ENCODE measurements at places on chromosomes 7 and 10.

GRCh38 chr7:131527456-131527855 lies 29.0 kb downstream of the PODXL start:
- no peak for DNase-seq

GRCh38 chr10:12470719-12471118 lies 121.4 kb downstream of the CAMK1D start:
- no peak for DNase-seq

DNA sequence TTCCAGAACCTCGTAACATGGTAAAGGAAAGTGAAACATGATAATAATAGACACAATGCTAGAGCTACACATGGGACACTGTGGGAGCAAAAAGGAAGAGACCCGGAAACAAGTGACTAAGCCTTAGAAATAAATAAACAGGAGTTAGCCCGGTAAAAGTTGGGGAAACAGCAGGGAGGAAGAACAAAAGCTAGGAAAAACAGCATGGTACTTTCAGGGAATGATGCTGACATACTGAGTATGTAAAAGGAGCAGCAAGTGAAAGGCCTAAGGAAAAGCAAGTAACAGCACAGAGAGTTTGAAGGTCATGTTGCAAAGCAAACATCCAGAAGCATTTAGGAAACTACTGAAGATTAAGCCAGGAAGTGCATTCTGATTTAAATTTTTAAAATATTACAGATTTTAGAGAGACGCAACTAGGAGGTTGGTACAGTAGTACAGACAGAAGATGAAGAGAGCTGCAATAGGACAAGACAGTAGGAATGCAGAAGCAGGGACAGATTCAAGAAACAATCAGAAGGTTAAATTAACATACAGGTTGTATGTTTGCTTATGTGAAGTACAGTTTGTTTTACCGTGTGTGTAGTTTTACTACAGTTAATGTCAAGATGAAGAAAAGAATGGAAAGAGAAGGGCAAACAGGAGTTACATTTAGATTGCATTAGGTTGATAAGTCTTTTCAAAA lies 63.7 kb downstream of the ARHGAP12 start:
- no peak for DNase-seq

- no peak for DNase-seq
Observed at GRCh38 chr7:17506095-17506494, 207.6 kb downstream of the AHR start.

DNA sequence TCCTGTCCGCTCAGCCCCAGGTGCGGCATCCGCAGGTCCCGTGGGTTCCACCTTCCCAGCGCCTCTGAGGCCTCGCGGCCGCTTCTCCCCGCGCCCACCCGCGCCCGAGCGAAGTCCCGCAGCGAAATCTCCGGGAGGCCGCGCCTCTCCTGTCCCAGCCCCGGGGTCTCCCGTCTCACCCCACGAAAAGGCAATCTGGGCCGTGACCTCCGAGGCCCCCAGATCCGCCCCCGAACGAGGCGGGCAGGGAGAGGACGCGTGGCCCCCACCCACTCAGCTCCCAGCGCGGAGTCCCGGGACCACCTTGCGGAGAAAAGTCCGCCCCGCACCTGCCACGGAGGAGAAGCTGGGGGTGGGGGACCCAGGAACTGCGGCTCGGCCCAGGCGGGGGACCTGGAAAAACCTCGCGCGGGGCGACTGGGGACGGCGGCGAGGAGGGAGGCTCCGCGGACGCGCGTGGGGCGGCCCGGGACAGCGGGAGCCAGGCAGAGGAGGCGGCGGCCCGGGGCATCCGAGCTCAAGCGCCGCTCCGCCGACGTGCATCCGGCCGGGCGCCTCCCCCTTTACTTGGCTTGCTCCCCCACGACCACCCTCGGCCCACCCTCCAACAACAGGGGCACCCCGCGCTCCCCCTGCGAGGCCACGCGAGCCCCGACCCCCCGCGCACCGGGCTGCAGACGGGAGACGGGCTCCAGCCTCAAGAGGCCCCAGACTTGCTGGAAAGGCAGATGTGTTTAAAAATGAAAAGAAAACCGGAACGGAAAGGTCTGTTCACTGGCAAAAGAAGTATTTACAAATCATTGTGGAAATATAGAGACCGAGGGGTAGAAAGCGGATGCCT lies 33.0 kb upstream of the RNF32 start:
- no peak for DNase-seq

- no peak for DNase-seq
Observed at GRCh38 chr7:41339913-41340676, 362.8 kb downstream of the INHBA start.

DNA sequence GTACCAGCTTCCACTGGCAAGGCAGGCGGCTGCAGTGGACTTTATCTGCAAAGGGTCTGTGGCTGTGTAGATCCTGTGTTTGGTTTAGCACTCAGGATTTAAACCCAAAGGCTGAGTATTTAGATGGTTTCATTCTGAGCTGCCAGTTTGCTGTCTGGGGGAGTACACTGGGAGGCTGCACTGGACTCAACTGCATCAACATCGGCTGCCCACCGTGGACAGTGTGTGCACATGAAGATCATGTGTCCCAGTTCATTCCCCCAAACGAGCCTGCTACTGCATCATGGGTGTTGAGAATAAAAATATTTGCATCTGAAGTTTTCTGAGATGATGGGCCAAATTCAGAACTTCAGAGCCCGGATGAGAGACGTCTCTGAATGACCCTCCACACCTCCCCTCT lies 328.6 kb upstream of the SHH start:
- no peak for DNase-seq

DNA sequence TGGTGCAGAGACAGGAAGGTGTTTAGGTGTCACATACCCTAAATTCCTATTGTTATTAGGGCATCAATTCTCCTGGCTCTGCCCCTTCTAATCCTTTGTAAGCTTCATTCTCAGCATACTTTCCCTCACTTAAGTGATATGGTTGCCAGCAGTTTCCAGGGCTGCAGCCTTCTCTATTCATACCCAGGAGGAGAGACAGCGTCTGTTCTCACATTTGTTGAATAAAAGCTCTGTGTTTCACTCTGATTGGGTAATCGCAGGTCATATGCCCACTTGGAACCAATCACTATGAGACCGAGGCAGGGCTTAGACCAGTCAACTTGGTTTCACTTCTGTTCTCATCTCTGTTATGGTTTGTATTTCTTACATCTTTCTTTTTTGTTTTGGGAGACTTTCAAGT lies 109.6 kb upstream of the MTPN start:
- peak; percentile 39 for DNase-seq

DNA sequence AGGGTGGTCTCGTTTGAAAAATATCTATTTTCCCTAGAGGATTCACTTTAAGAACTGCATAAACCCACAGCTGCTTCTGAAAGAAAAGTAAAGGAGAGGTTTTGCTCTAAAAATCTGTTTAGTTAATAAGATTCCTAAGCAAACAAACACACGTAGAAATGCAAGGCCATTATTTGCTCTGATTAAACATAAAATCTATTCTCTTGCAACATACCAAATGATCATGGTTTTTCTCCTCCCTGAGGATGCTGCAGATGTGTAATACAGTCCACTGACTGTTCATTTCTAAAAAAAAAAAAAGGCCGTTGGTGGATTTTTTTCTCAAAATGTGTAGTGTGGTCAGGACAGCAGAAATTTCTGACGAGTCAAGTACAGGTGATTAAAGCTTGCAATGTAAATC lies 98.6 kb downstream of the BUB3 start:
- no peak for DNase-seq

- DNase-seq: no peak
Observed at GRCh38 chr7:445563-446288, 73.9 kb downstream of the PDGFA start.

DNA sequence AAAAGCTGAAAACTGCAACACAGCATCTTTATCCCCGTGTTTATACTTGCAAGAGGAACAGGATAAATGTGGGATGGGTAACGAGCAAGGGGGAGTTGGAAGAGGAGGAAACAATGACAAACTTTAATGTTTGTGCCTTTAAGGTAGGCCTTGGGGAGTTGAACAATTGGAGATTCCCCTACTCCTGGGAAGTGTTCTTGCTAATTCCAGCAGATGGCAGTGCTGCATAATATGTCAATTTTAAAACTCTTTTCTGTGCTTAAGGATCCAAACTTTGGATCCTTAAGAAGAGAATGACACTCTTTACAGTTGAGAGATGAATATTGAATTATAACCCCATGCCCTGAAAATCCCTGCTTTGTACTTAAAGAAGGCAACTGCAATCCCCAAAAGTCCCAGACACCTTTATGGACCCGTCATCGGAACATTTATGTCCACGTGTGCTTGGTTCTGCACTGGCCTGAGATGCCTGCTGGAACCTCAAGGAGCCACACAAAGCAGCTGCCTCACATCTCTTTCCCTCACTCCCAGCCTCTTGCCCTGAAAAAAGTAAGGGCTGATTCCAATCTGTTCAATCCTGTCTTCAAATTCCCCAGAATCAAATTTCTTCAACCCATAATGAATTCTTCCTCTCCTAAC lies 12.0 kb downstream of the IFIT5 start:
- no peak for DNase-seq

GRCh38 chr10:129057856-129058663 lies 409.0 kb upstream of the MGMT start:
- DNase-seq: no peak

DNA sequence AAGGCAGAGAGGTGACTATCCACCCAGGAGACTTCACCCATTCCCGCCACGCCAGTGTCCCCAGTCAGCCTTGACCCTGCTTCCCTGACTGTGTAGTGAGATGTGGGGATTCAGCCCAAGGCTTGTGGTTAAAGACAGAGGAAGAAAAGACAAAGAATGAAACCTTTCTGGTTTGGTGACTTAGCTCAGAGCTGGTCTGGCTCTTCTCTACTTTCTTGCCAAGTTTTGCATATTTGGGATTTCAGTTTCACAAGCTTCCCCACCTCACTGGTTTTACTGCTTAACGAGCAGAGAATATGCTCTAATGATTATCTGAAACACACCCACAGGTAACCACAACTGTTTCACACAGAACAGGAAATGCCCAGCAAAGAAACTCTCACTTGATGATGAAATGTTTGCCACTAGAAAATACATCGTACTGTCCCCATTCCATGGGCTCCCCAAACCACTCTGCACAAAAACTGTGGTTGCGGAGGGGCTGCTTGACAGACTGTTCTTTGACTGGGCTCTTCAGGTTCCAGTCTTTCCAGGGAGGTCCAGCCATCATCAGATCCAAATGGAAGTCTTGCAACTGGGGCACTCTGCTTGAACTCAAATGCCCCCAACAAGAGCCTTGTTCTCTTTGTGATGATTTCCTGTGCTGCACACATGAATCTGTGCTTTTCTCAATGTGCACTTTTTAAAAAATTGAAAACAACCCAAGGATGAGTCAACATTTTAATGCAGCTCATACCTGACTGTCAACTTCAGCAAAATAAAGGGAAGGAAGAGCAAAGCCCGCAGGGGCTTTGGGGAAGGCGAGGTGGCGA lies 95.5 kb downstream of the CTBP2 start:
- DNase-seq: no peak

GRCh38 chr10:102412293-102412692 lies 6.3 kb downstream of the PSD start:
- DNase-seq: no peak

GRCh38 chr10:80429521-80429973 lies 21.2 kb downstream of the PRXL2A start:
- DNase-seq: no peak

DNA sequence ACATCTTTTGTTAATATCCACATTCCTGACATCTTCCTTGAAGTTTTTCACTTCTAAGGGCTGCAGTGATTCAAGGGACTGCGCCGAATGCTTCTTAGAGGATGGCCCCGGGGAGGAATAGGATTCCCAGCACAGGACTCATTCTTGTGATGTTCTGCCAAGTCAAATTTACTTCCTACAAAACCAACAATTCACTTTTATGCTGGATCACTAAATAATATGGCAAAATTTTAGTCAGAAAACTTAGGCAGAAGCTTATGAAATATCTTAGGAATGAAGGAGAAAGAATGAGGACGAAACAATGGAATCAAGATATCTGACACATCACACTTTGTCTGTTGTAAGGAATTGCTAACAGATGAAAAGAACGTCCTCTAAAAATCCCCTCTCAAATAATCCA lies 151.5 kb downstream of the JAZF1 start:
- DNase-seq: no peak

DNA sequence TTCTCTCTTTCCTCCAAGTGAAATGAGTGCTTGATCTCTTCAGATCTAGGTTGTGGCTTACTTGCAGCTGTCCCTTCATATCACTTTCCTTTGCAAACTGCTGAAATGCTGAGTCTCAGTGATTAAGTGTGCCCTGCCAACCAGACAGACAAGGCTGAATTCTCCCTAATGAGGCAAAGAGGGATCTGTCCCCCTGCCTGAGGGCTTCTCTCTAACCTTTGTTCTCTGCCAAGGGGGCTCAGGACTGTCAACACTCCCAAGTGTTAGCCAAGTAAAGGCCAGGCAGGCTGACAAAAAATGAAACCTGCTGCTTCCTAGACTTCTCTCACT lies at the start of gene MSS51:
Gene MSS51 (minus strand): TSS at position 24 of the 330 bp plus-strand sequence. CDS start 5,277 bp downstream, outside the sequence.
- no peak for DNase-seq

- DNase-seq: no peak
Observed at GRCh38 chr7:82715344-82715743, 271.8 kb upstream of the CACNA2D1 start.

- no peak for DNase-seq
Observed at GRCh38 chr10:111356571-111356970, 279.7 kb downstream of the ADRA2A start.

- no peak for DNase-seq
Observed at GRCh38 chr10:102802920-102803534, 34.2 kb downstream of the CYP17A1 start.

DNA sequence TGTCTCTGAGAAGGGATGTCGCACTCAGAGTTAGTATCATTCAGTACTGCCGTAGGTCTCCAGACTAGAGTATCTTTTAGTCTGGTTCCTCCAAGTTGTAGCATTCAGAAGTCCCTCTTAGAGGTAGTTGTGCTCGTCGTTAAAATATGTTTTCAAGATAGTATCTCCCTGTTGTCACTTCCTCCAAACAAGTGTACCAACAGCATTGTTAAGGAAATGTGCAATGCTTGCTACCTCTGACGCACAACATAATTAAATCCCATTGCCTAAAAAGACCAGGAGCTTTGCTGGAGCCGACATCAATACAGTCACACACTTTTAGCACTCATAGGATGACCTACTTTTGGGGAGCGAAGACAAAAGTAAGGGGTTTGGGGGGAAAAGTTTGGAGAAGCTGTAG lies 80.0 kb upstream of the STK17A start:
- no peak for DNase-seq

DNA sequence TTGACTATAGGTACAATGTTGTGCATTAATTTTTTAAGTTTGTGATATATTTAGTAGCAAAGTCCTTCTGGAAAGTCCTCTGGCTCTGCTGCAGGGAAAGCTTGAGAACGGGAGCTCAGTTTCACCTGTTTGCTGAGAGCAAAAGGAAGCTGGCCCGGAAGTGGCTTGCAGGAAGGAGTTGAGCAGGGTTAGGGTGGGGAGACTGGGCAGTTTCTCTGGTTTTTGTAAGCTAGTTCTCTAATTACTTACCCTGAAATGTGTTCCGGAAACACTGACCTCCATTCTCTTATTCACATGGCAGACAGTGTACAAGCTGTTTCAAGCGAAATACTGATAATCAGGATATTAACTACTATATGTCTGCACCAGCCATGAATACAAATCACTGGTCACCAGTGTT lies 22.3 kb downstream of the MAP3K8 start:
- DNase-seq: no peak

DNA sequence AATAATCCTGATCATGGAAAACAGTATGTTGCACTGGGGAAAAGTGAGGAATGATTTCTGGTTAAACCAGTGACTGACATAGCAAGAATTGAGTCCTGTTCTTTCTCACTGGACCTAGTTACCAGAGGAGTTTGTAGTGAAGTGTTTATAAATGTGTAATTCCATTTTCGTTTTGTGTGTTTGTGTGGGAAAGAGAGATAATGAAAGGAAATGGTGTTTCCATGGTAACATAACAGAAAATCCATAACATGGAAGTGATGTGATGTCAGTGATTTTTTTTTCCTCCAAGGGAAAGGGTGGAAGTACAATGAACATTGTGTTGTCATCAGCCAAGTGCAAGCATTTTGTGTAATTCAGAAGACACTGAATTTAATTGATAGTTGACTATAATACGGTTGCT lies 283.9 kb downstream of the PLXDC2 start:
- no peak for DNase-seq

Data from anterior cingulate cortex (tissue), 58 donors.